ENCODE measurements at places on chromosomes 2 and 18. TPM values are rescaled to one million over a fixed set of nuclear protein-coding genes. Genes with fewer than 3 reads are reported as not detected.

DNA sequence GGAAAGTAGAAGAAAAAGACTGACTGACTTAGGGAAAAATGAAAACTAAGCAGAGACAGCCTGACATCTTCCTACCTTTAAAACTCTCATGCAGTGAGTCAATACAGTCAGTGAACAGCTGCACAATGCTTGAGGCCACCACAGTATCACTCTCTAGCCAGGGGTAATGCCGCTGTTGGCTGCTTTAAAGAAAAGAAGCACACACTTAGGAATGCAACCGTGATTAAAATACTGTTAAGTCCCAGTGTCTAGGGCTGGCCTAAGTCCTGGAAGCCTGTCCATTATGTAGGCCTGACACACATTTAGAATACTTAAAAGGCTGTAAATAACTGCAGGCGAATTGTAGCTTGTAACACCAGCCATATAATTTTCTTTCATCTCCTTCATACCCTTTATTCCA lies 50.7 kb downstream of the SIGLEC15 start:
- DNase-seq = no peak

GRCh38 chr2:88281302-88282217 lies 111.4 kb downstream of the THNSL2 start:
- no peak for DNase-seq

Gene CCBE1
- total RNA-seq = 0.75 TPM

- no peak for DNase-seq
Observed at GRCh38 chr2:69668598-69668997, 25.1 kb upstream of the AAK1 start.

Gene CDH19
- 4.0 TPM for total RNA-seq

- DNase-seq = no peak
Observed at GRCh38 chr2:9660781-9661180, 30.0 kb upstream of the YWHAQ start.

- DNase-seq = no peak
Observed at GRCh38 chr2:65503746-65504145, 71.3 kb upstream of the SPRED2 start.

- DNase-seq = no peak
Observed at GRCh38 chr2:218622606-218623365, 15.1 kb downstream of the PLCD4 start.
